SHP77 treated with DMSO at 0.1 percent for 48 hours (cell line): ENCODE measurements at places on chromosomes 7 and 10.

- no peak for DNase-seq
Measured at GRCh38 chr10:124902462-124902861, 39.5 kb upstream of the ZRANB1 start.

- DNase-seq: peak; percentile 15
Measured at GRCh38 chr7:148142660-148143248, 447.8 kb upstream of the C7orf33 start.

DNA sequence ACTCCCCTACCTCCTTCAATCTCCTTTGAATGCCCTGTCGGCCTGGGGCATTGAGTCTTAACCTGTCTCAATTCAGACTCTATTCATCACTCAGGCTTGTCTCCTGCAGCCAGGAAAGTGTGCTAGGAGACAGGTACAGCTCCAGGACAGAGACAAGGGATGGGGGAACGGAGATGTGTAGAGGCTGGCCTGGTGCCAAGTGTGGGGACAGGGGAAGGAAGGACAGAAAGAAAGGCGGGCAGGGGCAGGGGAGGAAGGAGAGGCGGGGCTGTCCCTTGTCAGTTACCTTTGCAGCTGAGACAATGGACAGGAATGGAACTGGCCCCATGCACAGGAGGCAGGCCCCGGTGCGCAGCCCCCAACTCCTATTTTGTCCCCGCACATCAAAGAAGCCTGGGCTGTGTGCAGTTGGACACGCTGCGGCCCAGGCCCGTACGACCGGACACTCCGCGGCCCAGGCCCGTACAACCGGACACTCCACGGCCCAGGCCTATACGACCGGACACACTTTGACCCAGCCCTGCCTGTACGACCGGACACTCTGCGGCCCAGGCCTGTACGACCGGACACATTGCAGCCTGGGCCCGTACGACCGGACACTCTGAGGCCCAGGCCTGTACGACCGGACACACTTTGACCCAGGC, 36.9 kb downstream of the CHST15 start:
- no peak for DNase-seq

DNA sequence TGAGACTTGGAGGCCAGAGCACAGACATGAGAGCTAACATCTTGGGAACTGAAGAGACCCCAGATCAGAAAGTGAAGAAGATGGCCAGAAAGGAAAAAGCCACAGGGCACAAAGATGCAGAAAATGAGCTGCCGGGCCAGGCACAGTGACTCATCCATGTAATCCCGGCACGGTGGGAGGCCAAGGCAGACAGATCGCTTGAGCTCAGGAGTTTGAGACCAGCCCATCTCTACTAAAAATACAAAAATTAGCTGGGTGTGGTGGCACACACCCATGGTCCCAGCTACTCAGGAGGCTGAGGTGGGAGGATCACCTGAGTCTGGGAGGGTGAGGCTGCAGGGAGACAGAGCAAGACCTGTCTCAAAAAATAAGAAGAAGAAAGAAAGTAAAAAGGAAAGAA, 81.4 kb upstream of the MGMT start:
- DNase-seq: no peak

DNA sequence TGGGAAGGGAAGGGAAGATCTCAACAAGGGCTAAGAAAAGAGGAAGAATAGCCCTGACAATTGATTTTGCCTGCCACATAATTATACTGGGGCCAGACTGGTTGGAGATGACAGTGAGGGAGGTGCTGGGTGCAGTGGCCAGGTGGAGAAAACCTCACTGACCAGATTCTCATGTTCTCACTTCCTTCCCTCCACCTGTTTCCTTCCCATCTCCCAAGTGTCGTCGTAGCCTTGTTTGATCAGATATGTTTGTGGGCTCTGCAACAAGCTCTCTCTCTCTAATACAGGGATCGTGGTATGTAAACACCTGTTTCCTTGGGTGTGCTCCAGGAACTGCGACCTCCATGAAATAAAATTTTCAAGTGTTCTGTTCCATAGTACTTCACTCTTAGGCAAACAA, 60.2 kb downstream of the VCL start:
- no peak for DNase-seq

DNA sequence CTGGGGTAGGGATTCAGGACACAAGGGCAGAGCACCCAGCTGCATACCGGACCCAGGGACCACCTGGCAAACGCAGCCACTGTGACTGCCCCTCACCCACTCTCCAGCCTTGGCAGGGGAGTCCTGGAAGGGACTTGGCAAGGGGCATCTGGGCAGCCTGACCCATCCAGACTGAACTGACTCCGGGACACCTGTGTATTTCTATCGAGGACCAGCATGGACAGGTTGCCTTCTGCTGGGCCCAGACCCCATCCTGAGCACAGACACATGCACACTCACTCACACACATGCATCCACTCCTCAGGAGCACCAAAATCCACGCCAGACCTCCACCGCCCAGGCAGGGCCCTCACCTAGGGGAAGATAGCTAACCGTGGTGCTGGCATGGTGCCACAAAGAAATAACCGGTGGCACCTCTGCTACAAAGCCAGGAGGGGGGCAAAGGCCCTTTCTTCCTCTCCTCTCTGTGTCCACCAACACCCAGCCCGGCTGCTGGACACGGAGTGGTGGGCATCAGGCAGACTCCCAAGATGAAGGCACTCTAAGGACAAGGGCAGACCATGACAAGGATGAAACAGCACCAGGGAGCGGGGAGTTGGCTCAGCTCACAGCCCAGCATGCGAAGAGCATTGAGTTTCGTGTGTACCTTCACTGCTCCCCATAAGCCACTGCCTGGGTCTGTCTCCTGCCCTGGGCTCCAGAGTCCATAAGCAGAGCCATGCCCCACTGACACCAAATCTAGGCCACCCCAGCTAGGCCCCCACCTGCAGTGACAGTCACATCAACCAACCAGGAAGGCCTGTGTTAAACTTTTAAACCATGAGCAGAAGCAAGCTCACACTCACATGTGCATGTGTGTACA, 35.3 kb downstream of the KCNH2 start:
- DNase-seq: no peak

- DNase-seq: no peak
Measured at GRCh38 chr7:115632636-115633035, 397.9 kb downstream of the TFEC start.

DNA sequence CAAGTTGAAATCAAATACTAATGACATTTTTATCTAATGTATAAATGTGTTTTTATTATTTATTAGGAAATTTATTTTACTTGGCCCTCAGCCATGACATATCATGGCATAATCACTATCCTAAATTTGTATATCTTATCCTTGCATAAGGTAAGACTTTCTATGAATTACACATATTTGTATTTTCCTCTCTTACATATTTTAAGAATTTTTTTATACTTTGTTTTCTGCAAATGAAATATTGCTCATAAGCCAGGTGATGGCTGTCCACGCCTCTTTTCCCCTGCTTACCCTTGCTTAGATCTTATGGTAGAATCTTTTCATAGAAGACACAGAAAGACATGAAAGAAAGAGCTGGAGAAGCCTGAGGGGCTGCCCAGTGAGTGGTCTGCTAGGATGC, 48.2 kb downstream of the IKZF1 start:
- DNase-seq: no peak

DNA sequence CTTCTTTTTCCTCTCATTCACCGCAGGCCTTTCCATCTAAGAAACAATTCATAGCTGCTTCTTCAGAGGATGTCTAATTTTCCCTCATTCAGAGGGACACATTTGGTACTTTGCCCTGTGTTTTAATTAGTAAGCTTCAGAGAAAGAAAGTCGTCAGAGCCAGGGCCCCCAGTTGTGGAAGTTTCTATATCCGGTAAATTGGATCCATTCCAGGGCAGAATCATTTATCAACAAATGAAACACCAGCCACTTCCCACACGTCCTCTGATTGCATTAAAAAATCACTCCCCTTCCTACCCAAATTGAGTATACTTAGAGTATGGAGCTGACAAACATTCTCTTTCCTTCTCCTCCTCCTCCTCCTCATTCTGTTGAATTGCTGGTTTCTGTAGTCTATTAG, 205.8 kb upstream of the HDAC9 start:
- no peak for DNase-seq

DNA sequence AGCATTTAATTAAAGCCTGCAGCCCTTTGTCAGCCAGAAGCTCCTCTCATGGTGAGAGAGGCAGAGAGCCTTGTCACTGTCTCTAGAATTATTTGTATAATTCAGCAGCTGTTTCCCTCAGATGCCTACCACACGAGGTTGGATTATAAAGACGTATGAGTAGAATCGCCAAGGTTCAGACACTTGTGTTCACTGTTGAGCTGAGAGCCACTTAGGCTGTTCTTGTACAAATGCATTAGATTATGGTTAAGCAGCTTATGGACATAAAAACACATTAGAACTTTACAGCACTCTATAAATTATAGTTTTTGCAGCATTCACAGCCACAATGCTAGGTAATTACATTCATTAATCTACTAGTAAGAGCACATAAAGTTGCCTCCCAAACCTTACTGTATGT, 282.6 kb downstream of the AUTS2 start:
- no peak for DNase-seq

- DNase-seq: no peak
Measured at GRCh38 chr7:45033261-45033930, 33.4 kb downstream of the CCM2 start.

DNA sequence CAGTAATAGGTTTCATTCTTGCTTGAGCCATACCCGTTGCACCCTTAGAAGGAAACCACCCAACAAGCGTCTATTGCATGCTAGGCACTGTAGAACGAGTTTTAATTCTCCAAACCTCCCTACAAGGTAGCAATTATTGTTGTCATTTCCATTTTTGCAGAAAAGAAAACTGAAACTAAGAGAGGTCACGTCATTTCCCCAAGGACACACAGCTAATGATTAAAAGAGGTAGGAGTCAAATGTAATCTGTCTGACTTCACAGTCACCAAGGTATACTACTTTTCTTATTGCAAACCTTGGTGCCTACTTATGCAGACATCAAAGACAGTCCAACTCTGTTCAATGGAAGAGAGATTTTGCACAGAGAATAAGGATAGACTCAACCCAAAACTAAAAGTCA, 49.1 kb upstream of the C1QL3 start:
- no peak for DNase-seq

DNA sequence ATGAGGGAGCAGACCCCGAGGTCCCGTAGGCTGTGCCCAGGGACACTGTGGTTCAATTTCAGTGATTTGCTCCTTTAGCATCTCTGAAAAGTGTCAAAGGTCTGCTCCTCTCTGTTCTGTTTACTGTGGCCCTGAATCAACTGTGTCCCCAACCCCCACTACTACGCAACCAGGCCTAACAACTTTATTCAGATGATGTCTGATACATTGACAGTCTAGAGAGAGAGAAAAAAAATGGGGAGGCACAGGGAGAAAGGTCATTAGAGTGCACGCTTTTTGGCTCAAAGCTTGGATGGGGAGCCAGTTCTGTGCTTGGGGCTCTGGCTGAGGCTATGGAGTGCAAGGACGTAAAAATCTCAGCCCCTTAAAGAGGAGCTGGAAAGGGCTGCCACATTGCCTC, 77.9 kb downstream of the FAM107B start:
- DNase-seq: no peak

DNA sequence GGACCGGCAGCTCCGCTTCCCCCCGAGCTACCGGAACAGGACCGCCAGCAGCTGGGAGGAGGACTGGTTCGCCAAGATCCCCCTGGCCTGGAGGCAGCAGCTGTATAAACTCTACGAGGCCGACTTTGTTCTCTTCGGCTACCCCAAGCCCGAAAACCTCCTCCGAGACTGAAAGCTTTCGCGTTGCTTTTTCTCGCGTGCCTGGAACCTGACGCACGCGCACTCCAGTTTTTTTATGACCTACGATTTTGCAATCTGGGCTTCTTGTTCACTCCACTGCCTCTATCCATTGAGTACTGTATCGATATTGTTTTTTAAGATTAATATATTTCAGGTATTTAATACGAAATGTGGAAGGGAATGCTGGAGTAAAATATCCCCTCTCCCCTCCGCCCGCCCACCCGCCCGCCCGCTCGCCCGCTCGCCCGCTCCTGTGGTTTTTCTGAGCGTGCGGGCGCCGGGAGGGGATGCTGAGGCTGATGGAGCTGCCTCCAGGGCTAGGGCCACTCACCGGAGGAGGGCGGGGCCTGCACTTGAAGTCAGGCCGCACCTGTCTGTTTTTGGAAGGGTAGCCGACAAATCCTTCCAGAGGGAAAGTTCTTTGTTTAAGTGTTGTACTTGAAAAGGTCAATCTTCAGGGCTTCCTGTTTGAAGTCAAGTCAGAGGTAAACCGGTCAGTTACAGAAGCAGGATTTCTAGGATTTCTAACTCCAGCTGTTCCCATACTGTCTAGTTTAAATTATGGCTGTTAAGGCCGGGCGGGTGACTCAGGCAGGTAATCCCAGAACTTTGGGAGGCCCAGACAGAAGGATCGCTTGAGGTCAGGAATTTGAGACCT, 30.5 kb downstream of the CHST12 start:
- no peak for DNase-seq

DNA sequence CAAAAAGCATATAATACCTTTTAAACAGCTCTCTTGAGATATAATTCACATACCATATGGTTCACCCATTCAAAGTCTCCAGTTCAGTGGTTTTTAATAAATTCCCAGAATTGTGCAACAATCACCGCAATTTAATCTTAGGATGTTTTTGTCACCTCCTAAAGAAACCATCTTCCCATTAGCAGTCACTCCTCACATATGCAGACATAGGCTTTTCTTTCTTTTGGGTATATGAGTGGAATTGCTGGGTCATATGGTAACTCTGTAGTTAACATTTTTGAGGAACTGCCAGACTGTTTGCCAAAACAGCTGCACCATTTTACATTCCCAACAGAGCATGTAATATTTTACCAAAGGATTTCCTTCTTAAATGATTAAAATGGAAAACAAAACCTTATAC, 57.0 kb downstream of the CC2D2B start:
- no peak for DNase-seq

GRCh38 chr10:7006566-7006965, 404.3 kb downstream of the SFMBT2 start:
- DNase-seq: no peak

- no peak for DNase-seq
Measured at GRCh38 chr10:5390607-5391205, 13.9 kb downstream of the TUBAL3 start.

GRCh38 chr10:117159390-117159789, 21.3 kb upstream of the VAX1 start:
- DNase-seq: no peak

GRCh38 chr7:30322271-30323005, 38.0 kb downstream of the ZNRF2 start:
- DNase-seq: no peak

- DNase-seq: no peak
Measured at GRCh38 chr10:116469437-116469836, 41.8 kb downstream of the PNLIPRP3 start.

- peak; percentile 50 for DNase-seq
Measured at GRCh38 chr7:74453322-74454011, at the start of gene GTF2IRD1. TSS of gene GTF2IRD1 (plus strand) at chr7:74453906. CDS start at chr7:74508081, 54,175 bp downstream.

- DNase-seq: no peak
Measured at GRCh38 chr7:131745390-131746248, 189.2 kb upstream of the PODXL start.

- DNase-seq: no peak
Measured at GRCh38 chr10:43211030-43211429, 55.8 kb downstream of the RASGEF1A start.

GRCh38 chr10:124009231-124010015, 84.0 kb downstream of the CHST15 start:
- DNase-seq: no peak

- DNase-seq: no peak
Measured at GRCh38 chr7:112255388-112255720, 48.9 kb downstream of the ZNF277 start.

- DNase-seq: peak; percentile 49
Measured at GRCh38 chr7:138008588-138009349, 6.9 kb upstream of the CREB3L2 start.

GRCh38 chr10:113808168-113808567, 45.7 kb downstream of the DCLRE1A start:
- DNase-seq: no peak
